ENCODE measurements at places on chromosomes 6 and 20. TPM values are rescaled to one million over a fixed set of nuclear protein-coding genes. Genes with fewer than 3 reads are reported as not detected.

ZBTB46 gene
- 9.3 TPM for total RNA-seq

C20orf204 gene
- total RNA-seq, result 3.2 TPM

DNA sequence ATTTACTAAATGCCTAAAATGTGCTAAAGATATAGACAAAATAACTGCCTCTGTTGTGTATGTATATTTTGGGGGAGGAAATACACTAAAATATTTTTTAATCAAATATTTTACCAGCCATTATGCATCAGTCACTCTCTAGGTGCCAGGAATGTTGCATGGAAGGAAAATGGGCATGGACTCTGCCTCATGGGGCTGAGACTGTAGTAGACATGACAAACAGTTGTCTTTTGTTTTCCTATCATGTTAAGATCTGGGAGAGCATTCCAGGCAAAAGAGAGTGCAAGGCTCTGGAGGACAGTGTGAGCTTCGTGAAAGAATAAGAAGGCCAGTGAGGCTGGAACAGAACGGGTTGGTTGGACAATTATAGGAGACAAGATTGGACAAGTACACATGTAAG is 26.5 kb downstream of the HLA-DOB start:
- no peak for DNase-seq

- no peak for DNase-seq
Measured at GRCh38 chr6:134714679-134715078, 235.2 kb downstream of the ALDH8A1 start.

DNA sequence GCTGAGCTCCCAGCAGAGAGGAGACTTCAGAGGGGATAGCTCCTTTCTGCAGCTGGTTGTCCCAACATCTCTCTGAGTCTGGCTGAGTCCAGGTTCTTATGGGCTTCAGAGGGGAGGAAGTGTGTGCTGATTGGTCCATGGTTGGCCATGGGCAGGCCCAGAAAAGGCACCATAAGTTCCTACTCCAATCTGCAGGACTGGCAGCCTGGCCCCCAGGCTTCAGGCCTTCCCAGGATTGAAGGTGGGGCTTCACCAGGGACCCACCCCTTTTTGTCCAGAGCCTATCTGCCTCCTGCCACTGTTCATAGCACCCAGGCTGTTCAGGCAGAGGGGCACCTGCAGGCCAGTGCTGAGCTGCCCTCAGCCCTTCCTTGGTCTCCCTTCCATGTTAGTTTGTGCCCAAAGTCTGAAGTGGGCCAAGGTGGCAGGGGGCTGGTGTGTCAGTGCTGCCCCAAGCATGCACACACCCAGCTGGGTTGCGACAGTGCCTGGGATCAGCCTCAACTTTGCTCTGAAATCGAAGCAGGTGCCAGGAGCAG is 21.6 kb upstream of the TOP1 start:
- no peak for DNase-seq

TMEM217 gene
- total RNA-seq, result 6.2 TPM

- DNase-seq, result no peak
Measured at GRCh38 chr6:33316603-33317418, 733 bp downstream of the ZBTB22 start.

GRCh38 chr6:30682143-30683117 is 4.0 kb downstream of the PPP1R18 start:
- peak; percentile 72 for DNase-seq

DNA sequence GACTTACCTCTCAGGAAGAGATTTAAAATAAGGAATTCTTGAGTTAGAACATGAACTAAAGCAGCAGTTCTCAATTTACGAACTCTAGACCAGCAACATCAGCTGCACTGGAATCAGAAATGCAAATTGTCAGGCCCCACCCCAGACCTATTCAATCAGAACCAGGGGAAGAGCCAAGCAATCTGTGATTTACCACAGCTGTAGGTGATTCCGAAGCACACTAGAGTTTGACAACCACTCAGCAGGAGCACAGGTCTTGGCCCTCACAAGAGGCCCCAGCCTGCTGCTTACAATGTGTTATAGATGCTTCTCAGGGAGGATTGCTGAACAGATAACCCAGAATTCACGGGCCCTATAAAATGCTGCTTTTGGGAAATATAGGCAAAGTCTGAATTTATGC is 279.2 kb downstream of the PTPRK start:
- DNase-seq, result no peak

DNA sequence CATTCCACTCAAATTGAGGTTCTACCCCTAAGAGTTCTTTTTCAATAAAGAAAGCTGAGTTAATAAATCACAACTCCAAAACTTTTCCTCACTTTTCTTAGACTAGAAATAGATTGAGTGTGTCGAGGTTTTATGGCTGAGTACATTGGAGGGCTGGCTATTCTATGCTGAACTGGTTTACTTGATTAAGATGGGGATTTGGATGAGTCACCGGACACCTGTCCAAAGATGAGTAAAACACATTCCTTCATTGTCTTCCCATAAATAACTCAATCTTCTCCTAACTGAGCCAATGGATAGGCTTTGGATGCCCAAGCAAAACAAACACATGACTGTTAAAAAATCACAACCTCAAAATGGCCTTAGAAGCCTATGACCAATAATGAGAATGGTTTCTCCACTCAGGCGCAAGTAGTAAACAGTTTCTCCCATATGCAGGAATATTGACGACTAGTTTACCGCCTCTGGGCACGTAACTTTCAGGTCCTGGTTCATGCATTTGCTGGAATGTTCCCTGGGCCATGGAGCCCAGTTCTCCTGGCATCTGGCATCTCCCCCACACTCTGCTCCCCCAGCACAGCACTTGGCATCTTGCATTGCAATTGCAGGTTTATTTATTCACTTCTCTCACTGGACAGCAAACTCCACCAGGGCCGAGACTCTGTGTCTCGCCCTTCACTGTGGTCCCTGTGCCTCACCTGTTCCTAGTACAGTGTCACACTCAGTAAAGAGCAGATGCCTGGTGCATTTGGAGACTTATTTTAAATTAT is 43.9 kb downstream of the BCAS1 start:
- no peak for DNase-seq

GNAS-AS1 gene
- total RNA-seq, result 0.21 TPM

DCDC2 gene
- total RNA-seq, result not detected

Data from thoracic aorta (tissue), 2 donors.